ENCODE measurements at places on chromosomes 12 and 14. TPM values are rescaled to one million over a fixed set of nuclear protein-coding genes. Genes with fewer than 3 reads are reported as not detected.

Gene NRL
- 1.2 TPM for total RNA-seq

- DNase-seq = no peak
Measured at GRCh38 chr12:26399381-26399780, 204.0 kb downstream of the SSPN start.

DNA sequence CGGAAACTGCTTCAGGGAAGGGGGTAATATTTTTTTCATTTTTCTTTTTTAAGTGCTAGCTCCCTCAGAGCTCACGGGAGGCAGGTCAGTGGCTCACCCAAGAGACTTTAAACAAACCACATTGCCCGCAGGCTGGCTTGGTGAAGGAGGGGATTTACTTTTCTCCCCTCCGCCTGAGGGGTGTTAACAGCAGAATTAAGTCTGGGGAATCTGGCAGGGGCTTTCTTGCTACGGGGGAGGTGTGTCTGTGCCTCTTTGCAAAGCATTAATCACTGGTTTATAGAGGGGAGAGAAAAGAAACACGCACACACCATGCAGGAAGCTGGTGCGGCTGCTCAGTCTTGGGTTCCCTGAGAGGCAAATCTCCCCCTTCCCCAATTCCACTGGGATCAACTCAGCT is 26.2 kb upstream of the TBX3 start:
- DNase-seq = no peak

DNA sequence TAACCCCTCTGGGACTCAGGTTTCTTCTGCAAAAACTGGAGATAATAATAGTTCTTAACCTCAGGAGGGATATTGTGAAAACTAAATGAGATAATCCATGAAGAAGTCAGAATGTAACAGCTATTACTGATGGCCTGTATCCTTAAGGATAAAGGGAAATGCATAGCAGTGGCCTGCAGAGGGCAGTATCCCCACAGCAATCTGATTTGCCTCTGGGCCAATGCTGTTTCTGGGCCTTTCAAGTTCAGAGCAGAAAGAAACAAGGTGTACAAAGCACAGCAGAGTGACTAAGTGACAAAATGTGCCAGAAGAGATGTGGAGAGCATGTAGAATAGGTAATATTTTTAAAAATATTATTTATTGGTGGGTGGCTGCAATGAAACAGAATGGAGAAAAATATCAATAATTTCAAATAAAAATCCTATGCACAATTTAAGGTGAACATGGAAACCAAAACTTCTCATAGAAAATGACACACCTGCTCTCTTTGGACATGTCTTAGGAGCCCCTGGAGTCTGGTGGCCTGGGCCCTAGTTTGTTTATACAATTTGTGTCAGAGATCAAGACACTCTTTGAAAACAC is 90.3 kb downstream of the C12orf75 start:
- DNase-seq = peak; percentile 51

Gene TAS2R20
- total RNA-seq = 0.63 TPM

DNA sequence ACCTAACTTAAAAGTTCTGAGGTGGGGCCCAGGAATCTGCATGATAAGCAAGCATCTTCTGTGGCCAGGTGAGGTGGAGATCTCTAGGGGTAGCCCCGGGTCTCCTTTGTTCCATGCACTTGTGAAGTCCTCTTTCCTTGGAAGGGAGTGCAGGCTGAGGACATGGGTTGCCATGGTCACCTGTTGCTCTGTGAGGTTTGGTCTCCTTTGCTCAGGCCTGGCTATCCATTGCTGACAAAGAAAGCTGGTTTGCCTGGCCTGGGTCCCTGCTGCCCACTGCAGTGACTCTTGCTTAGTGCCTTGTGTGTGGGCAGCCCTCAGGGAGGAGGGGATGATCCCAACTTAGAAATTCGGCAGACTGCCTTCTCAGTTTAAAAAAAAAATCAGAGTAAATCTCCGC is 11.1 kb downstream of the NRXN3 start:
- DNase-seq = no peak

DNA sequence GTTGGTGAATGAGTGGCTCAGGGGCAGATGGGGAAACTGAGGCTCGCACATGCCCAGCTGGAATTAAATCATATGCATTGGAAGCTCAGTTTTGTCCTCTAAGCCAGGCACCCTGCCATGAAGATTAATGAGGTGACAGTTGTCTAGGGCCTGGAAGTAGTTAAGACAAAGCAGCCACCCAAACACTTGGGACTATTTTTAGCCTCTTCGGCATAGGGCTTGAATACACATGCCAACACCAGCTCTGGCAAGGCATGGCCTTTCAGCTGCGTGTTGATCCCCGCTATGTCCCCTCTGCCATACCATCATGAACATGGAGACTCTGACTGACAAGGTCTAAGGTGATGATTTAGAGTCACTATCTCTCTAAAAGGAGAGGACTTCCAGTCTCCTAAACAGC is 250.2 kb downstream of the KSR2 start:
- DNase-seq = no peak

GRCh38 chr14:96189281-96189711 is 15.3 kb upstream of the BDKRB2 start:
- DNase-seq = no peak

DNA sequence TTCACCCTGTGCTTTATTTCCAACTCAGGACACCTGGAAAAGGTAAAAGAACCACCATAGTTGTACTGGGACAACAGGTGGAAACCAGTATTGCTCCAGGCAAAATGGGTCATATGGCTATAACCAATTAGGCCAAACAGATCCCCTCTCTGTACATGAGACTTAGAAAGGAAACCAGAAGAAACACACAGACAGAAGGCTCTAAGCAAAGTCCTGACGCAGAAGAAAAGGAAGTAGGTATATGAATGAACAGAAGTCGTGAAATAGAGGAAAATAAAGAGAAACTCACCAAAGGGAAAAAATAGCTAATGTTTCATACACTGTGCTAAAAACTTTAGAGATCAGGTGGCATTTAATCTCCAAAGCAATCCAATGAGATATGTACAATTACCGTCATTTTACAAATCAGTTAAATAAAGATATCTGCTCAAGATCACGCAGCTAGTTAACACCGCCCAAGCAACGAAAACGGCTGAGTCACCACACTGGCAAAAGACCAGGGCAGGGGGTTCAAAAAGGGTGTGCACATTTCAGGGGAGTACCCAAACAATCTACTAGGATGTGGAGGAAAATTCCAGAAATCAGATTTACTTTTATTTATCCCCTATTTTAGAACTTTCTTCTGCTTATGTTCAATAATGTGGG is 82.3 kb downstream of the ITPR2 start:
- DNase-seq = no peak

- DNase-seq = no peak
Measured at GRCh38 chr14:29148221-29148620, 381.6 kb downstream of the FOXG1 start.

- DNase-seq = no peak
Measured at GRCh38 chr14:50544911-50545310, 12.5 kb upstream of the MAP4K5 start.

- no peak for DNase-seq
Measured at GRCh38 chr14:50791201-50791600, 39.8 kb downstream of the NIN start.

- DNase-seq = peak; percentile 29
Measured at GRCh38 chr12:110585231-110585799, 2.2 kb upstream of the PPTC7 start.
